Natural killer cell (primary cell): ENCODE measurements at places on chromosomes 12 and 14. TPM values are rescaled to one million over a fixed set of nuclear protein-coding genes. Genes with fewer than 3 reads are reported as not detected.

Gene POLE
- 66.0 TPM for total RNA-seq

GRCh38 chr12:62698701-62699101 lies 232.1 kb downstream of the MON2 start:
- DNase-seq = no peak

DNA sequence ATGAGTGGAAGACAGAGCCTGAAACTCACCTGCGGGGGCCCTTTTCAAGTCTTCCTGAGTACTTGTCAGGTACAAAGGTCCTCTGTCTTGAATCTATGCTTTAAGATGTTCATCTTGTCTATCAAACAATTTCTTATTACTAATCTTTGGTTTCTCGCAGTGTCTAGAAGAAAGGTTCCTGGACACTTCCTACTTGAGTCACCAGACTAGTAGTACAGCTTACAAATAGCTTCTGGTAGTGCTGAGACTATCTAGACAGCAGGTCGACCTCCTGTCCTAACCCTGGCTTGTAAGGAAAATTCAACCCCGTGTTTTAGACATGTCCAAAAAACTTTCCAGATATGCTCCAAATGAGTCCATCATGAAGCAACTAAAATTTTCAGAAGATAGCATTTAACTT lies 11.2 kb upstream of the ARID2 start:
- no peak for DNase-seq

DNA sequence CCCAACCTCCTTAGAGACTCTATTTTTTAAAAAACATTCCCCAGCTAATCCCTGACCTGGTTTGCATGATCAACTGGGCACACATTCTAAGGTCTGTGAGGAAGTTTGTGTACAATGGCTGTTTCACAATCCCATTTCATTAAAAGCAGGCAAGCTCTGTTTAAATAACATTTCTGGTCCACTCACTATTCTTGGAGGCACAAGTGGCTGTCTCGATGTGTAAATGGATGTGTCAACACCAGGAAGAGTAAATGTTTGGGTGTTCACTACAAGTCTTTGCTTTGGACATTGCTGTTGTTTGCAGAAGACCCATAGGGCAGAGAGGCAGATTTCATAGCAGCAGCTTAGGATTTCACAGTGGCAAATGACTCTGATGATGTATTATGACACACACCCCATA lies 98.3 kb downstream of the PDZRN4 start:
- no peak for DNase-seq

Gene SIX6
- not detected for total RNA-seq

DNA sequence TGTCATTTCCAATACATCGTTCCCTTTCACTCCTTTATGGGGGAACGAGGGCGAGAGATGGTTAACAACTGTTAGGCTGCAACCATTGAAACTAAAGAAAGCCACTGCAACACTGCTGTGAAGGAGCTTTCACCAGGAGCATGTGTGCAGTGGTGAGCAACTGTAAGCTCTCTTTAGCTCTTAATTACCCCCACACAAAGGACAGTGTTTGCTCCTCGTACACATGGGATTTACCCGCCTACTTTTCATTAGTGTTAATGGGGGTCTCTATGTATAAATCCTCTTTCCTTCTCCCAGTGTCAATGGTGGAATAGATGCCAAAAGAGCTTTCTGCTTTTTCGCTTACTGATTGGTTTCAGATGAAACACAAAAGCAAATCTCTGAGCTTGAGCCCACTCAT lies 343.1 kb downstream of the FLRT2 start:
- no peak for DNase-seq

- DNase-seq = no peak
Measured at GRCh38 chr14:33679461-33680225, 271.2 kb downstream of the EGLN3 start.

GRCh38 chr12:54010972-54011664 lies 2.3 kb downstream of the HOXC8 start:
- no peak for DNase-seq

Gene RNF212B
- not detected for total RNA-seq

Gene ACOT6
- total RNA-seq = not detected

DNA sequence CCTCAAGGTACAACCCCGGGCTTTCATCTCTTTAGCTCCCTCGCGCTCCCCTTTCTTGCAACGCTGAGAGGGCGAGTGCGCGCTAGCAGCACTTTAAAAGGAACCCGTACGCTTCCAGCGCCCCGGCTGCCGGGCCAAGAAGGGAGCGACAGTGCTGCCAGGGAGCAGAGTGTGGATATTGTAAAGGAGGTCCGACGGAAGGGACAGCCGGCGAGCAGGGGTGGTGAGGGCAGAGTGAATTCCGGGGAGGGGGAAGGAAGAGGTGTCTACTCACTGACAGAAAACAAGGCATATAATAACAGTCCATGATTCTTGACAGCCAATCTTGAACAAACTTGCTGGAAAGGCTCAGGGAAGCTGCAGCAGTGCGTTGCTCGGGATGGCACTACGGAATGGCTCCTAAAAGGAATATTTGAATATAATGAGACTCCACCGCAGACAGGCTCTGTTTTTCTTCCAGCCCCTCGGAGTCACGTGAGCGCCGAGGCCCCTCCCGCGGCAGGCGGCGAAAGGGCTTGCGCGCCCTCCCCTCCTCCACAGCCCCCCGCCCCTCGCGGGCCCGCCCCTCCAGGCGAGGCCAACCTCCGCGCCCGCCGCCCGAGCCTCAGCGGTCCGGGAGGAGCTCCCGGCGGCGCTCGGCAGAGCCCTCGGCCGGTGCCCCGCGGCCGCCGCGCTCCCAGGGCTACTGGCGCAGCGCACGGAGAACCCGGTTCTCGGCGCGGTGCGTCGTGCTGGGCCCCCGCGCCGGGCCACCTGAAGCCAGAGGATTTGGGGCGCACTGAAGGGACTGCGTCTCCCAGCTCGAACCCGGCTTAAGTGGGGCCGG lies 3.4 kb downstream of the BMP4 start:
- DNase-seq = peak; percentile 12
